Left forelimb (tissue), 1 donor: ENCODE measurements at places on chromosomes 2 and 18.

- no peak for DNase-seq
Observed at GRCh38 chr18:31598021-31598805, 6.5 kb downstream of the TTR start.

DNA sequence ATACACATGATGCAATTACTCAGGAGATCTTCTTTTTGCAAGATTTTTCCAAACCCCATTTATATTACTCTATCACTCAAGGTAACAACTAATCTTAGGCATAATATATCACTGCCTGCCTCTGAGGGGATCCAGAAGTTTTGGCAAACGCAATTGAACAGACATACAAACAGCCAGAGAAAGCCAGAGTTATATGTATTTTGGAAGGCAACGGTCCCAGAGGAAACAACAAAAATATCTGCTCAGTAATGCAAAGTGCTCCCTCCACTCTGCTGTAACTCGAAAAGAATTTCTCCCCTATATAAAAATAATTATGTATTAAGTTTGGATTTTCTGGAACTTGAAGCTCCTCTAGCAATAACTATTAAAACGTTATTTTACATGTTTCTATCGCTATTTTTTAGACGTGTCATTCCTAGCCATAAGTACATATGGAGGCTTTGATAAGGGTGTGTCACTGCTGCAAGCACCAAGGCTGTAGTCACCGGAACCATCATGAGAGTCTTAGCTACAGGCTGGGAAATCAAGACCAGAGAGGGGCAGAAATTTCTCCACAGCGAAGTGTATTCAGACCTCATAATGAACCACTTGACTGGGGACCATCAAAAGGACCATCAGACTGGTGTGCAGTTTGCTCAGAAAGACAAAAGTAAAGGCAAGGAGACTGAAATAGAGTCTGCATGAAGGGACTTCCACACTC, 3.7 kb upstream of the GKN1 start:
- DNase-seq = no peak

- DNase-seq = no peak
Observed at GRCh38 chr2:101106453-101107181, 44.6 kb downstream of the TBC1D8 start.

- no peak for DNase-seq
Observed at GRCh38 chr2:224957540-224958461, 84.5 kb downstream of the DOCK10 start.

DNA sequence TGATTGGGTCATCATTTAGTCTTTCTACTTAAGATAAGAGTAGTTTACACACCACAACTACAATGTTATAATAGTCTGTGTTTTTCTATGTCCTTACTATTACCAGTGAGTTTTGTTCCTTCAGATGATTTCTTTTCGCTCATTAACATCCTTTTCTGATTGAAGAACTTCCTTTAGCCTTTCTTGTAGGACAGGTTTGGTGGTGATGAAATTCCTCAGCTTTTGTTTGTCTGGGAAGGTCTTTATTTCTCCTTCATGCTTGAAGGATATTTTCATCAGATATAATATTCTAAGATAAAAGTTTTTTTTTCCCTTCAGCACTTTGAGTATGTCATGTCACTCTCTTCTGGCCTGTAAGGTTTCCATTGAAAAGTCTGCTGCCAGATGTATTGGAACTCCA, 38.0 kb upstream of the SLC16A14 start:
- no peak for DNase-seq

GRCh38 chr2:17662723-17663122, 90.9 kb downstream of the SMC6 start:
- DNase-seq = no peak
